Adrenal gland (tissue), 19 donors: ENCODE measurements at places on chromosomes 7 and 10. TPM values are rescaled to one million over a fixed set of nuclear protein-coding genes. Genes with fewer than 3 reads are reported as not detected.

ANKRD7 gene
- 0.71 TPM for polyA plus RNA-seq

FANK1 gene
- polyA plus RNA-seq = 17.9 TPM

NUB1 gene
- polyA plus RNA-seq = 22.5 TPM

DNA sequence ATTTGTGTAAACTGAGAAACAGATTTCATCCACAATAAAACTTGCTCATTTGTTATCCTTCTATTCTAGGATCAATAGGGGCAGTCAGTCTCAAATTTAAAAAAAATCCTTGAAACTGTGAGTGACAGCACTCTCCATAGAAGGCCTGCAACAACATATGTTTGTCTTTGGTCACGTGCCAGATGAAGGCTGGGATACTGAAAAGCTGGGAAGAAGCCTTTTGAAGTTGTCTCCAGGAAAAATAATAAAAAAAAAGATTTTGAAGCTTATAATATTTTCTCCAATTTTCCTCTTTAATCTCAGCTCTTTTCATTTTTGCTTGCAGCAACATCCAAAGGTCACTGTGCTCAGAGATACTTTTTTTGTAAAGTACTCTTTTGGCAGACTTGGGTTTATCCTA, 128.6 kb upstream of the SLC26A5 start:
- no peak for DNase-seq

DNA sequence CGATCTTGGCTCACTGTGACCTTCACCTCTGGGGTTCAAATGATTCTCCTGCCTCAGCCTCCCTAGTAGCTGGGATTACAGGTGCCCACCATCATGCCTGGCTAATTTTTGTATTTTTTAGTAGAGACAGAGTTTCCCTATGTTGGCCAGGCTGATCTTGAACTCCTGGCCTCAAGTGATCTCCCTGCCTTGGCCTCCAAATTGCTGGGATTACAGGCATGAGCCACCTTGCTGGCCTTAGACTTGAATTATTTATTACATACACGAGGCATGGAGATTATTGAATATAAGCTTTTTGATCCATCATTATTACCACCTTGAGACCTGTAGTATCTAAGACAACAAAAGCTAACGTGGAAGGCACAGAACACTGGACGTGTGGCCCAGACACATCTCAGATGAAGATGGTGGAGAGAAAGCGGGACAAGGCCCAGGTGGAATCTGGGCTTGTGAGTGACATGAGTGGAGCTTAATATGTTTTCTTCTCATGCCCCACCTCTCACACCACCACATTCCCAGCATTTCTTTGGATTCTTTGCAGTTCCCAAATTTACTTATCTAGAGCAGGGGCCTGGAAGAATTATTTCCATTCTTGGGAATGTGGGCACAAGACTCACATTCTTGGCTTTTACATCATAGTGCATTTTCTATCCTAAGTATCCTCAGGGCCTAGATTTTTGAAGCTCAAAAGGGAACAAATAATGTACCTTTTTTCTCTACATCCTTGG, 76.6 kb downstream of the SUGCT start:
- no peak for DNase-seq
